ENCODE measurements at places on chromosomes 2 and 18.
A peak's percentile ranks its signal among the peaks of the same experiment; 100 is the strongest.

- no peak for DNase-seq
Measured at GRCh38 chr2:239035361-239035814, 187.5 kb downstream of the TWIST2 start.

- peak; percentile 94 for DNase-seq
Measured at GRCh38 chr2:31347750-31348149, 66.8 kb downstream of the XDH start.

- DNase-seq, result no peak
Measured at GRCh38 chr18:52715421-52715820, 375.4 kb downstream of the DCC start.

GRCh38 chr2:104563398-104563996 is 290.4 kb upstream of the POU3F3 start:
- DNase-seq, result no peak

DNA sequence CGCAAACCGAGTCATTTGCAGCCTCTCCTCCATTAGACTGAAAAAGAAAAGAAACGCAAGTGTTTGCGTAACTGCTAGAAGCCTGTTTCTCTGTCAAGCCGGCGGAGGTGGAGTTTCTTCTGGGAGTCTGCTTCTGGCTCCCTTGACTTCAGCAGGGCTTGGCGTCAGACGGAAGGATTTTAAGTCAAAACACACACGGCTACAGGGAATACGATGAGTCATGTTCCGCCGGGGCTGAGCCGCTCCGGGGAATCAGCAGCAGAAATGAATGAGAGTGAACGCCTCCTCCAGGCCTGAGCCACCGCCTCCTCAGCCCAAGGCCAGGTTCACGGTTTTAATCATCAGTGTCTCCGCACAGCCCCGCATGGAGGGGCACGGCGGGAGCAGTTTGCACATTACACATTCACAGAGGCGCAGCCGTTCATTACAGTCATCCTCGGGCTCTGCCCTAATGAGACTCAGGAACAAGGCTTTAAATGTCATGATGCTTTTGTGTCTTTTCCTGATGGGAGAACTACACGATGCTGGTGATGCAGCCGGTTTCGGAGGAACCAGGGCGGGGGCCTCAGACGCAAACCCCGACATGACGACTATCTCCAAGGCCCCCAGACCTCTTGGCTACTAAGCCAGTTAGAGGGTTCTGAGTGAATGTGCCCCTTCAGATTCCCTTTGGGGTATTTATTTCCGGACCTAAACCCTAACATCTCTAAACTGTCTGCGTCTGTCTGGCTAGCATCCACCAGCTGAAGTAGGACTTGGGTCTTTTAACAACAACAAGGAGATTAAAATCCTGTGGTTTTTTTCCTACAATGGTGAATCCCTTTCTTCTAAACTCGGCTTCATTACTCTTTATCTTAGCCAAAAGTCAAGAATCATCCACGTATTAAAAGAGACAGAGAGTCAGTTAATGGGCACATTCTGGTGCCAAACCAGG is 11.1 kb upstream of the SCG2 start:
- peak; percentile 96 for DNase-seq

GRCh38 chr2:40964509-40965250 is 512.8 kb upstream of the SLC8A1 start:
- no peak for DNase-seq
